ENCODE measurements at places on chromosomes 16 and 17. TPM values are rescaled to one million over a fixed set of nuclear protein-coding genes. Genes with fewer than 3 reads are reported as not detected.

DNA sequence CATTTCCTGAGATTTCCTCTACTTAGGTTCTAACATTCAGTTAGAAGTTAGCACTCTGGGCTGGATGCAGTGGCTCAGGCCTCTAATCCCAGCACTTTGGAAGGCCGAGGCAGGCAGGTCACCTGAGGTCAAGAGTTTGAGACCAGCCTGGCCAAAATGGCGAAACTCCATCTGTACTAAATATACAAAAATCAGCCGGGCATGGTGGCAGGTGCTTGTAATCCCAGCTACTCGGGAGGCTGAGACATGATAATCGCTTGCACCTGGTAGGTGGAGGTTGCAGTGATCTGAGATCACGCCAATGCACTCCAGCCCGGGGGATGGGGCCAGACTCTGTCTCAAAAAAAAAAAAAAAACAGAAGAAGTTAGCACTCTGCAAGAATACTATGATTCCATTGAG lies 1430.9 kb downstream of the CDH11 start:
- DNase-seq = no peak

The NUDT21 gene
- total RNA-seq = 53.4 TPM

GRCh38 chr17:57880086-57880456 lies 30.2 kb upstream of the MRPS23 start:
- no peak for DNase-seq

The CCL7 gene
- total RNA-seq = not detected

GRCh38 chr16:89330177-89330856 lies 112.8 kb downstream of the ZNF778 start:
- no peak for DNase-seq

DNA sequence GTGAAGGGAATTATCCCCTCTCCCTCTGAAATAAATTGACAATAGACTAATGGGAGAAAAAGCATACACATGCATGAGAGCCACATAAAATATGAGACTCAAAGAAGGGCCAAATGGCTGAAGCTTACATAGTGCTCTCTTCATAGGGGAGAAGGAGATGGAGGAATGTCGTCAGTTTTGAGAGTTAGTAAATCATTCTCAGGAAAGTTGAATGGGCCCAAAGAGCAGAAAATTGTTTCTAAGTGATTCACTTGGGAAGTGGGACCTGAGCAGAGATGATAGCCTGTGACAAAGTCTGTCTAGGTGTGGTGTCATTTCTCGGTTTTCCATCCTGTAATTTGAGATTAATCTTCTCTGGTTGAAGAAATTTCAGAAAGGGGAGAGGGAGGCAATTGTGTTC lies 35.0 kb downstream of the BCAS3 start:
- DNase-seq = no peak

GRCh38 chr17:16380640-16381495 lies at the start of gene UBB:
Gene UBB (plus strand): TSS chr17:16381091. CDS start chr17:16381908, 817 bp downstream.
- peak; percentile 81 for DNase-seq

DNA sequence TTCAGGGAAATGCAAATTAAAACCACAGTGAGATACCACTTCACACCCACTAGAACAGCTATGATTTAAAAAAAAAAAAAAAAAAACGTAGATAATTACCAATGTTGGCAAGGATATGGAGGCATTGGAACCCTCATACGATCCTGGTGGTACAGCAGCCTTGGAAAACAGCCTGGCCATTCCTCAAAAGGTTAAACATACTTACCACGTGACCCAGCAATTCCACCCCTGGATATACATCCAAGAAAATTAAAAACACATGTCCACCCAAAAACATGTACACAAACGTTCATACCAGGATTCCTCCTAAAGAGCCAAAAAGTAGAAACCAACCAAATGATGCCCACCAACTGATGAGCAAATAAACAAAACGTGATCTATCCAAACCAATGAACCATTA lies 68.1 kb downstream of the GAS7 start:
- no peak for DNase-seq

The HOXB7 gene
- total RNA-seq = 11.5 TPM

DNA sequence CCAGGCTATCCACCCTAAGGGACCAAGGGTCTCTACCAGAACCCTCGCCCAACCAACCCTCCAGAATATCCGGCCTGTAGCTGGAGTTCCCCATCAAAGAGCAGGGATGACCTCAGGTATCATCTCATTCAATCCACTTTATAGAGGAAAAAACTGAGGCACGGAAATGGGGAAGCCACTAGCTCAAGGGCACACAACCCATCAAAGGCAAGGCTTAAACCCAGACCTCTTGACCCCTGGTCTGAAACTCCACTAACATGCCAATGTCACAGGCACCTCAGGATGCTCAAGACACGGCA lies 1.6 kb downstream of the TBC1D10B start:
- DNase-seq = no peak

GRCh38 chr17:57735230-57735629 lies 9.9 kb downstream of the CCDC182 start:
- DNase-seq = no peak

GRCh38 chr16:252366-253337 lies 18.0 kb downstream of the FAM234A start:
- no peak for DNase-seq

DNA sequence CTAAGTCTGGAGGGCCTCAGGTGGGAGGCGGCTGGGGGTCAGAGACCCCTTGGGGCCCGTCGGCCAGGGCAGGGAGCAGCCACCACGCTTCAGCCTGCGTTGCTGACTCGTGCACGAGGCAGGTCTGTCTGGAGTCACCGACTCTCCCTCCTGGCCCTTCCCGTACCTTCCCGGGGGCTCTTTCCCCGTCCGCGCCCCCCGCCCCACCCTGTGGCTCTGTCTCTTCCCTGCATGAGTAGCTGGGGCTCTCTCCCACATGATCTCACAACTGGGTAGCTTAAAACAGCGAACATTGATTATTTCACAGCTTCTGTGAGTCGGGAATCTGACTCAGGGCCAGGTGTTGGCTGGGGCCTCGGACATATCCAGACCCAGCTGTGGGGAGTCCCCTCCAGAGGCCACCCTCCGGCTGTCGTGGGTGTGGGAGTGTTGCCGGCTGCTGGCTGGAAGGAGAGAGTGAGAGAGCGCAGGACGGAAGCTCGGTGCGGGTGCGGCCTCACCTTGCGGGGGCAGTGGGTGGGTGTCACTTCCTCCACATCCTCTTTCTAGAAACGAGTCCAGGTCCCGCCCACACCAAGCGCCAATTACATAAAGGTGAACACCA lies 17.3 kb downstream of the BAHCC1 start:
- no peak for DNase-seq

The LDAF1 gene
- 41.2 TPM for total RNA-seq

The KRT23 gene
- total RNA-seq = 4.3 TPM

The CBFA2T3 gene
- total RNA-seq = 0.84 TPM

DNA sequence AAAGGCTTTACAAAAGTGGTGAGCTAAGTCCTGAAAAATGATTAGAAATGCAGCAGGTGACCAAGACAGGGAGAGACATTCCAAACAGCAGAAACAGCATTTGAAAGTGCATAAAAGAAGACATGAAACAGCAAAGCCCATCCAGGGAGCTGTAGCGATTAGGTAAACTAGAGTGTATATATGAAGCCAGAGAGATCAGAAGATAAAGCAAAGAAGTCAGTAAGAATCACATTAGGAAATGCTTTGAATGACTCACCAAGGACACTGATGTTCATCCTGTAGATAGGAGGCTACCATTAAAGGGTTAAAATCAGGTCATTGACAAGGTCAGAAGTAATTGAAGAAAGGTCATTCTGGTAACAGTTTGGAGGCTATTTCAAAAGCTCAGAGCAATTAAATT lies 27.6 kb upstream of the VAT1L start:
- no peak for DNase-seq

DNA sequence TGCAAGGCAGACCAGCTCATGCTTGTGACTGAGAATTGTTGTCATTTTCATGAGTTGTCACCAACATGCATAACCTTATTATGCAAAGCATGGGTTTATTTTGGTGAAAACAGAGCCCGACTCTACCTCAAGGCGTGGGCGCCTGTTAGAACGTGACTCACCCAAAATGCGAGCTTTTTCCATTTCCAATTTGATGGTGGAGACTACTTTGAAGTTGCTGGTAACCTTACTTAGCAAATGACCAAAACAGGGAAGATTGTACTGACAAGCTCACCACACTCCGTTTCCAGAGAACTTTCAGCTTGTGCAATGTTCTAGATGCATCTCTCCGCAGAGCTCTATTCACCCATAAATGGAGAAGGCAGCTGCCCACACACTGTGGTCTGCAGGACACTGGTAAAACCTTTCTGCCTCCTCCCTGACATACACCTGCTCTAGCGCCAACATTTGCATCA lies 284.5 kb downstream of the MAF start:
- no peak for DNase-seq

- no peak for DNase-seq
Measured at GRCh38 chr17:58352596-58353388, 791 bp upstream of the SUPT4H1 start.

The HOXB13 gene
- total RNA-seq = not detected

- DNase-seq = no peak
Measured at GRCh38 chr16:50213939-50214519, 52.3 kb upstream of the ADCY7 start.

DNA sequence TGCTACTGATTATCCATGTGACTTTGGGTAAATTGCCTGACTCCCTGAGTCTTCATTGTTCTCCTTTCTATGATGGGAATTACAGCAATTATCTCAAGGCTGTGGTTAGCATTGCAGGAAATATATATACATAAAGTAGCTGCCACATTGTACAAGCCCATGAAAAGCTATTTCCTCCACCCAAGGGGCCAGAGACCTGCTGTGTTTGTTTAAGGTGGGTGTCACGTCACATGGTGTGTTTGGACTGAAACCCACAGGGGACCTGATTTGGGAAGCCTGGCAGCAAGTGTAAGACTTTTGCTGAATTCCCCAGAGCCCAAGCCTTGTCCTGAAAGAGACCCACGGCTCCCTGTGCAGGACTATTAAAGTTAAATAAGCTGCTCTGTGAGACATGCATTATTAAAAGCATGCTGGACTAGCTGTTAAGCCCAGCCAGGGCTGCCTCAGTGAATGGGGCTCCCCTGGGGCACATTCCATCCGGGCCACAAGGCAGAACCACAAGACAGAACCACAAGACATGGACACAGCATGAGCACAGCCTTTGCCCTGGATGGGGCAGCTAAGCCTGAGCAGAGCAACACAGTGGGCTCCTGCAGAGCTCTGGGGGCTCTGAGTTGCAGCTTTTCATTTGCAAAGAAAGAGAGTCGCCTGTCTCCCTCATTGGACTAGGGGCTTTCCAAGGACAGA lies 148.9 kb downstream of the SPACA3 start:
- no peak for DNase-seq

DNA sequence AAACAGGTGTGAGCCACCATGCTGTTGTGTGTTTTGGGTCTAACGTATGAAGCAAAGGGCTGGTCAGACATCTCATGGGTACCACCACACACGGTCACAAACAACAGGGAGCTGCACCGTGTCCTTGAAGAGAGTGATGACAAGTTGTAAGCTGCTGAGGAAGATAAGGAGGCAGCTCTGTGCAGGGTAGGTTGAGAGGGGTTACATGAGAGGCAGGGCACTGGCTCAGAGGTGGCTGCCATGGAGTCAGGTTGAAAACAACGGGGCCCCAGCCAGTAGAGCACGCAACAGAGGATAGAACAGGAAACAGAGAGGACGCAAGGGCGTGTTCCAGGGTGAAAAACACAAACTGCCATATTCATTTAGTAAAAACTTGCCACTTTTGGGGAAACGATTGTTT lies 52.2 kb downstream of the TRARG1 start:
- DNase-seq = no peak

DNA sequence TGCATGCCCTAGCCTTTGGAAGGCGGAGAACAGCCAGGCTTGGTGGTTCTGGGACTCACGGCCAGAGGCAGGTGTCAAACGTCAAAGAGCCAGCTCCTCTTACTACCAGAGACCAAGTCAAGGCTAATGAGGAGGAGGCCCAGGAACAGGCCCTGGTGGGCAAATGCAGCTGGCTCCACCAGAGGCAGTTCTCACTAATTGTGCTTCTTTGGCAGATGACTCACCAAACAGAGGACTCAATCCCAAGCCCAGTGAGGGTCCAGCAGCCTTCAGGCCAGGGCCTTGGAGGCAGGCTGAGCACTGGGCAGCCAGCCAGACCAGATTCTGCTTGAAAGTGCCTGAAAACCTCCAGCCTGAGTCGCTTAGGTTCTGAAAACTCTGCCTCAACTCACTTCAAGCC lies 336.5 kb upstream of the CDH5 start:
- DNase-seq = no peak

The PLA2G10 gene
- not detected for total RNA-seq

GRCh38 chr17:2151358-2152033 lies 96.6 kb downstream of the HIC1 start:
- no peak for DNase-seq

- no peak for DNase-seq
Measured at GRCh38 chr17:47867813-47868533, 17.0 kb upstream of the SP6 start.

The TK1 gene
- total RNA-seq = 3.8 TPM

DNA sequence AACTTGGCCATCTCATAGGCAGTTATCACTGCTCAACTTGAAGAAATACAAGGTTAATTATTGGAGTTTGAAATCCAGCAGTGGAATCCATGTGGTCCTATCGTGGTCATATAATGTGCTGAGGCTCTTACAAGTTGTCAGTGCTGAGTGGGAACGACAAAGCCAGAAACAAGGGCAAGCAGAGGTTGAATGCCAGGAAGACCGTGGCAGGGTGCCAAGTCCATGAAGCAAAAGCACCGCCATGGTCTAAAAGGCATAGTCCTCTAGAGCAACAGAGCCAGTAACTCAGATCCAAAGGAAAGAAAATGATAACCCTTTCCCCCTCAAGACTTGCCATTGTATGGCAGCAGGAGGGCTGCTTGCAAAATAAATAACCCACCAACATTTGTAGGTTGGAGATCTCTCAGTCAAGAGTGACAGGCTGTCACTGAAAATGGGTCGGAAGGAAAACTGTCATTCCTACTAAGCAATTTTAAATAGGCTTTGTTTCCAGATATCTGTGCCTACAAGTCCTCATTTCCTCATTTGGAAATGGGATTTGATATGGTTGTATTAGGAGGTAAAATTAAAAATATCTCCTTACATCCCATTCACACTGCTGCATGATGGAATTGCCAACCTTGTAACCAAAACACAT lies 36.4 kb upstream of the HSBP1 start:
- DNase-seq = no peak

DNA sequence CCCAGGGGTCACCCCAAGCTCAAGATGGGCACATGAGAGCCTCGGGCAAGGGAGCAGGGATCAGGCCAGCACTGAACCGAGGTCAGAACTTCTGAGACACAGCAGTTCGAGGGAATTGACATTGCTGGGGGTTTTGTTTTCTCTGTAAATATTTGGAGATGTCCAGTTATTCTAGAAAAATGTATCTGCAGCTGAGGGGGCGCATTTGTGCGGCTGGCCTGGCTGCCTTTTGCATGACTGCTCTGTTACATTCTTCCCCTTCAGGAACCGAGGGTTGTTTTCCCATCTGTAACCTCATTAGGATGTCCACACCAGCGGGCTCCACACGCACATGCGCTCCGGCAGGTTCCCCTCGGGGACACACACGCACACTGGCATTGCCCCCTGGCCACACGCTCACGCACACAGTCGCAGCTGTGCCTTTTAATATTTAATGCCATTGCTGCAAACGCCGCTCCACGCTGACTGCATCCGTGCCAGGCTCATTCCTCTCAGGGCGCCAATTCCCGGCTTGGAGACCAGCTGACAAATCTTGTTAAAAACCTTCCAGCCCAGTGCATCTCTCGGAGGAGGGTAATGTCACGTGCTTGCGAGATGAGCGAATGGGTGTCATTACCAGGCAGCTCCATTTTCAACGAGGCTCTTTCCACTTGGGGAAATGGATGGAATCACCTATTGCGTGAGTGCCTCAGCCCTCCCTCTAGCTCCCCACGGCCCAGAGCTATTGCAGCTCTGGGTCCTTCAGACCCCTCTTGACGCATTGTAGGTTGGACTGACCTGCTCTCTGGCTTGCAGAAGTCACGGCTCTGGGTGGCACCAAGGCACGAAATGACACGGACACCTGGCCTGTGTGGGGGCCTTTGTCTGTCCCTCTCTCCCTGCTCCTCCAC lies 13.1 kb downstream of the CCR7 start:
- no peak for DNase-seq

All from omental fat pad (tissue), 4 donors.